ENCODE measurements at places on chromosomes 1 and 21. TPM values are rescaled to one million over a fixed set of nuclear protein-coding genes. Genes with fewer than 3 reads are reported as not detected.

The FAM167B gene
- total RNA-seq: 0.17 TPM

The CD1C gene
- total RNA-seq: not detected

The AGBL4 gene
- 0.09 TPM for total RNA-seq

The HCRTR1 gene
- 5.3 TPM for total RNA-seq

The AHCTF1 gene
- total RNA-seq: 32.1 TPM

The AGL gene
- 7.7 TPM for total RNA-seq

The OR2L5 gene
- not detected for total RNA-seq

The GOLT1A gene
- total RNA-seq: not detected

The PGLYRP4 gene
- not detected for total RNA-seq

The NVL gene
- 29.3 TPM for total RNA-seq

The HTR6 gene
- not detected for total RNA-seq

The KRTAP11-1 gene
- not detected for total RNA-seq

The KRTAP12-2 gene
- not detected for total RNA-seq

The RAB3B gene
- 2.2 TPM for total RNA-seq

The RHD gene
- total RNA-seq: 0.33 TPM

The CDCA8 gene
- total RNA-seq: 1.5 TPM

The SLC30A10 gene
- not detected for total RNA-seq

The RAB42 gene
- total RNA-seq: 8.0 TPM

The CHODL gene
- total RNA-seq: 0.09 TPM

The AZIN2 gene
- 0.54 TPM for total RNA-seq

The ST6GALNAC3 gene
- total RNA-seq: 110 TPM

The CD1E gene
- total RNA-seq: not detected

The HFM1 gene
- total RNA-seq: 0.69 TPM

The OR14K1 gene
- total RNA-seq: 0.11 TPM

The AP4B1 gene
- 19.4 TPM for total RNA-seq

The PLA2G2C gene
- not detected for total RNA-seq
